ENCODE measurements at places on chromosomes 6 and 20.

GRCh38 chr6:157898169-157898568 is 75.1 kb downstream of the SNX9 start:
- no peak for DNase-seq

- no peak for DNase-seq
Observed at GRCh38 chr6:16196260-16196983, 42.0 kb upstream of the GMPR start.

GRCh38 chr6:145813285-145814034 is 1.1 kb downstream of the FBXO30 start:
- no peak for DNase-seq

DNA sequence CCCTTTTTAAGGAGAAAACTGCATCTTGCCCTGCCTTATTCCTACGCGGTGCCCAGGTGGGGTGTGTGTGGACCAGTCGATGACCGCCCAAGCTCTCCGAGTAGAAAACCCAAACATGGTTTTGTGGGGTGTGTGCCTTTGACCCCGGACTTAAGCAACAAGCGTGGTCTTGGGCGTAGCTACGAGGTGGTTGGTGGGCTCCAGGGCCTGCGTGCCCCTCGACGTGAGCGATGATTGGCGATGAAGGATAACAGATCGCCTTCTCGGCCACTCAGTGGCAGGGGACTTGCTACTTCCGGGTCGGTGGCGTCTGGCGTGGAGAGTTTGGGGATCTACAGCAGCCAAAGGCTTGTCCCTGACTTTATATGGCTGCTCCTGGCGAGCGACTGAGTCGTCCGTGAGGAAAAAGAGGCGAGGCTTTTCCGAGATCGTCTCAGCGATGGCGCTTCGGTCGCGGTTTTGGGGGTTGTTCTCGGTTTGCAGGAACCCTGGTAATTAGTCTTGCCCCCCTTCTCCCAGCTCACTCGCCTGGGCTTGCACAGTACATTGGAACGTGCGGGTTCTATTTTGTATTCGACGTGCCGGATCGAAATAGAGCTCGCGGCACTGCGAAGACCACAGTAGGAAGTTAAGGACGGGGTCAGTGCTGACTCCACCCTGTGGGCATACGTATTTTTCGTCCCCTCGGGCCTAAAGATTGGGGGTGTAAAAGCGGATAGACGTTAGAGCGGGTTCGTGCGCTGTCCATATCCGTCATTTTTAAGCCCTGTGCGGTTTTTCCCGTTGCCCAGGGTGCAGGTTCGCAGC is at the start of gene MRPL18:
Gene MRPL18 (plus strand): TSS at position 319 of the 807 bp plus-strand sequence. CDS start 121 bp downstream, at position 440.
- DNase-seq = peak; percentile 85
